ENCODE measurements at places on chromosomes 4 and X. TPM values are rescaled to one million over a fixed set of nuclear protein-coding genes. Genes with fewer than 3 reads are reported as not detected.

The TEX13B gene
- not detected for total RNA-seq

The TMEM154 gene
- total RNA-seq = 0.33 TPM

The NDST3 gene
- total RNA-seq = 1.7 TPM

The RS1 gene
- not detected for total RNA-seq

The ZXDA gene
- 1.3 TPM for total RNA-seq

The SPANXN1 gene
- not detected for total RNA-seq

The FGFR3 gene
- 2.0 TPM for total RNA-seq

The ADGRG2 gene
- 0.13 TPM for total RNA-seq

The SUPT20HL1 gene
- 0.04 TPM for total RNA-seq

Measured in SJCRH30 (cell line).